ENCODE measurements at places on chromosomes 16 and 17.

- no peak for DNase-seq
Measured at GRCh38 chr17:39627712-39628516, 1.2 kb downstream of the PPP1R1B start.

DNA sequence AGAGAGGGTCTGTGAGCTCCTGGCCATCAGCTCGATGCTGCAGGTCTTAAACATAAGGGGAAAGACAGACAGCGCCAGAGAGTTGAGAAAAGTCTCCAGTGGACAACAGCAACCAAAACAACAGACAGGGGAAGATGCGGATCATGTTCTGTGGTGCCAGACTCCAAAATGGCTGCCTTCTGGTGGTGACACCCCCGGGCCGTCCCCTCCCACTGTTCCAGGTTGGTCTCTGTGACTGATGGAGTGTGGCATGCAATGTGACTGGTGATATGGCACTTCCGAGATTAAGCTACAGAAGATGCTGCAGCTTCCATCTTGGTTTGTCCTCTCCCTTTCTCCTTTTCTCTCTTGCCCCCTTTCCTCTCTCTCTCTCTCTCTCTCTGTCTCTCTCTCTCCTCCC, 40.4 kb upstream of the RBFOX3 start:
- no peak for DNase-seq

GRCh38 chr17:79132271-79133064, 57.8 kb downstream of the ENGASE start:
- no peak for DNase-seq

DNA sequence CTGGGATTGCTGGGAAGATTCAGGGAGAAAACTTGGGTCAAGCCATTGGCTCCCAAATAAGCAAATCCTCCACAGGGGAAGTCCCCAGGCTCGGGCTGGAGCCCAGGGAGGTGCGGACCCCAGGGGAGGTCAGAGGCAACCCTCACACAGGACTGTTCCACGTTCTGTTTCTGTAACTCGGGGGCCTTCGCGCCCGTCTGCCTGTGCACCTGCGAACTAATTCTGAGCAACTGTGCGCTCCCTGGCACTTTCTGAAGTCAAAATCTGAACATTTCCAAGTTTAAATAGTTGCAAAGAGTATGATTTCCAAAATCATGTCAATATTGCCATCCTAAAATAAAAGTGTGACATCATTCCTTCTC, 16.8 kb downstream of the TIMM22 start:
- no peak for DNase-seq

- DNase-seq, result no peak
Measured at GRCh38 chr17:75067856-75068255, 19.9 kb upstream of the SLC16A5 start.

DNA sequence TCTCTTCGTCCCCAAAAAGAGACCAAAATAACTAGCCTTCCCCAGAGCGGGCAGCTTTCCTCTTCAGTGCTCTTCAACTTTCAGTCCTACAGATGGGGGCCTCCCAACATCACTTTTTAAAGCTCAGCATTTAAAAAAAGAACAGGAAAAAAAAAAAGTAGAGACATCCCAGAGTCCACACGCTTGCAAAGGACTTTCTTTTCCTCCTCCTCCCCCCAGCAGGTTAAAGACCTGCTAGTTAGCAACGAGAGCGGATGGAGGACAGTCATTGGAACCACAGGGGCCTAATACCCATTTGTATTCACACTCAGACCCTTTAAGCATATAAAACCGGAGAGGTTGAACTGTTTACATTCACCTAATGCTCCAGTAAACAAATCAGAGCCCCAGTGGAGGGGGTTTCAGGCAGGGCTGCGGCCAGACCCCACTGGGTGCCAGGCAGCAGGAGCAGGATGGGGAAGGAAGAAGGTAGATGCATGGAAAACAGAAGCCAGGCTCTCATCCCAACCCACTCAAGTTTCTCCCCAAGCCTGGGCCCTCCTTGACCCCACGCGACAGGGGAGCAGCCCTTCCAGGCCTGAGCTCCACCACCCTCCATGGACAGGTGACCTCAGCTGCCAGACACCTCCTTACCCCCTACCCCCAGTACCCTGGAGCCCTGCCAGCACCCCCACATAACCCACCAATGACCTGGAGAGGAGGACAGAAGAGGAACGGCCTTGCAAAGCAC, 15.2 kb downstream of the ZFHX3 start:
- DNase-seq, result no peak

DNA sequence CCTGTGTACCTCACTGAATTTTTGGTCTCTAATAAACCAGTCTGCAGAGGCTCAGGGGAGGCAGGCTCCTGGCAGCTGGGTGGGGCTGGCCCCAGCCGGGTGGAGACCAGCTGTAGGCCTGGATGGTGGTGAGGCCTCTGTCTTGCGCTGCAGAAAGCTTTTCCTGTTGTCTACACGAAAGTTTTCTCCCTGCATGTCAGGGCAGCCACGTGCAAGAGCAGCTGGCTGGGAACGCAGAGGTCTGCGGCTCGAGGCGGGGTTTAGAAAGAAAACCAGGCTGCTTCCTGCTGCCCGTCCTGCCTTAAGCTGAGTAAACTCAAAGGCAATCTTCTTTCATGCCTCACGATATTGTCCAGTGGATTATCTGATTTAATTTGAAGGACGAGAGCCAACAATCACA, 2.4 kb downstream of the SERPINF1 start:
- no peak for DNase-seq
